Astrocyte (in vitro differentiated cells and primary cell): ENCODE measurements at places on chromosomes 16 and 17. TPM values are rescaled to one million over a fixed set of nuclear protein-coding genes. Genes with fewer than 3 reads are reported as not detected.
A peak's percentile ranks its signal among the peaks of the same experiment; 100 is the strongest.

The HSBP1 gene
- 148 and 179 TPM in 2 replicates for total RNA-seq

The KCNJ18 gene
- not detected in 2 replicates for total RNA-seq

The PLCG2 gene
- 3.1 and 5.3 TPM in 2 replicates for total RNA-seq

The FA2H gene
- 0.14 TPM in 1 of 2 replicates, not detected in the other for total RNA-seq

The KCNJ12 gene
- total RNA-seq: 1.2 and 1.3 TPM in 2 replicates

The ADGRG1 gene
- 13.6 and 13.9 TPM in 2 replicates for total RNA-seq

The FCSK gene
- total RNA-seq: 9.7 and 12.0 TPM in 2 replicates

The LPCAT2 gene
- total RNA-seq: 67.1 and 74.4 TPM in 2 replicates

The CACNA1H gene
- 21.7 and 30.5 TPM in 2 replicates for total RNA-seq

The NACA2 gene
- total RNA-seq: not detected in 2 replicates

- DNase-seq: peak; percentile 47
Observed at GRCh38 chr17:71224824-71225575, 895.8 kb upstream of the SOX9 start.

DNA sequence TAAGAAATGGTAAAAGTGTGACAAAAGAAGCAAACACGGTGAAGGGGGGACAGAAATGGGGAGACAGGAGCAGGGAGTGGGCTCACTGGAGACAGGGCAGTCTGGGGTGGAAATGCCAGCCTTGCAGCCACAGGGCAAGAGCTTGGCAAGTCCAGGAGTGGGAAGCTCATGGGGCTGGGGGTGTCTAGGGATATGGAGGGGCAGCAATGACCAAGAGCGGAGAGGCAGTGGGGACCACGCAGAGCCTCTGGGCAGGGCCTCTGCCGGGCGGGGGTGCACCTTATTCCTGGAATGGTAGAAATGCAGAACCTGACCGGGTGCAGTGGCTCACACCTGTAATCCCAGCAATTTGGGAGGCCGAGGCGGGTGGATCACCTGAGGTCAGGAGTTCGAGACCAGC lies 12.6 kb downstream of the SLC5A10 start:
- no peak for DNase-seq

GRCh38 chr17:78959803-78960202 lies 19.9 kb downstream of the LGALS3BP start:
- no peak for DNase-seq

GRCh38 chr17:5419959-5420653 lies at the start of gene RPAIN:
Gene RPAIN (plus strand): TSS chr17:5420182. CDS start chr17:5420211, 29 bp downstream.
- DNase-seq: no peak

DNA sequence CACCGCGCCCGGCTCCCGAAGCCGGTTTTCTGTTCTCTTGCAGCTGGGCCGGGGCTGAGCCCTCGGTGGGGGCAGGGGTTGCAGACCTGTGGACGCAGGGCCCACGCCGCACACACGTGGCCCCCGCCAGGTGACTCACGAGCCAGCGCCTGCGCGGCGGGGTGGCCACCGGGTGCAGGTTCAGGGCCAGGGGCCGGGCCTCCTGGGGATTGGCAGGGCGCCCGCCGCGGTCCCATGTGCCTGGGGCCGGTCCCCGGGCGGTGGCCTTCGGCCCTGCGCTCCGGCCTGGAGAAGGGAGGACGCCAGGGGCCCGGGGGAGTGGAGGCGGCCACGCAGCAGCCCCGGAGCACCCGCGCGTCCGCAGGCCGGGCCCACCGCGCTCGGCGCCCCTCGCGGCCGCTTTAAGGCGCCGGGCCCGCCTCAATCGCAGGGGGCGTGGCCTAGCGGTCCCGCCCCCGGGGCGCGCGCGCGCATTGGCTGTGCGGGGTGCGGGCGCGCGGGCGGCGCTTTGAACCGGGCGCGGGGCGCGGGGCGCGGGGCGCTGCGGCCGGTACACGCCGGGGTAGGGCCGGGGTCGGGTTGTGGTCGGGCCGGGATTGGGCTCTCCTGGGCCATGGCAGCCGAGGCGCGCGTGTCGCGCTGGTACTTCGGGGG lies at the start of gene SLC25A10:
SLC25A10 (plus strand) TSS at position 471 of the 654 bp plus-strand sequence; CDS start at position 614, 143 bp downstream.
- DNase-seq: peak; percentile 51

- peak; percentile 1 for DNase-seq
Observed at GRCh38 chr16:64278196-64278595, 843.7 kb downstream of the CDH11 start.

DNA sequence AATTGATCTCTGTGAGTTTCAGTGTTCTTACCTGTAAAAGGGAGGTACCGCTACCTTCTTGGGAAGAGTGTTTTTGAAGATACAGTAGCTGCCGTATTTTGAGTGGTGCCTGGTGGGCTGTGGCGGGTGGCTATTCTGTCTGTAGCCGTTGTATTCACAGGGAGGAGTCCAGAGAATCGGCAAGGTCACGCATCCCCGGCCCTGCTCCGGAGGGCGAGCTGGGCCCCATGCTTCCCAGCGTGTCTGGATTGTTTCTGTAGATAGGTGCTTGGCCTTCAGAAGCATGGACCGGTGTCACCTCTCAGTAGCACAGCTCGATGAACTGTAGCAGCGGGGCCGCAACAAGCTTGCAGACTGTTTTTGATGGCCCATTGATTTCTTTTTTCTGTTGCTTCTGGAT lies 295.6 kb downstream of the CPPED1 start:
- no peak for DNase-seq

DNA sequence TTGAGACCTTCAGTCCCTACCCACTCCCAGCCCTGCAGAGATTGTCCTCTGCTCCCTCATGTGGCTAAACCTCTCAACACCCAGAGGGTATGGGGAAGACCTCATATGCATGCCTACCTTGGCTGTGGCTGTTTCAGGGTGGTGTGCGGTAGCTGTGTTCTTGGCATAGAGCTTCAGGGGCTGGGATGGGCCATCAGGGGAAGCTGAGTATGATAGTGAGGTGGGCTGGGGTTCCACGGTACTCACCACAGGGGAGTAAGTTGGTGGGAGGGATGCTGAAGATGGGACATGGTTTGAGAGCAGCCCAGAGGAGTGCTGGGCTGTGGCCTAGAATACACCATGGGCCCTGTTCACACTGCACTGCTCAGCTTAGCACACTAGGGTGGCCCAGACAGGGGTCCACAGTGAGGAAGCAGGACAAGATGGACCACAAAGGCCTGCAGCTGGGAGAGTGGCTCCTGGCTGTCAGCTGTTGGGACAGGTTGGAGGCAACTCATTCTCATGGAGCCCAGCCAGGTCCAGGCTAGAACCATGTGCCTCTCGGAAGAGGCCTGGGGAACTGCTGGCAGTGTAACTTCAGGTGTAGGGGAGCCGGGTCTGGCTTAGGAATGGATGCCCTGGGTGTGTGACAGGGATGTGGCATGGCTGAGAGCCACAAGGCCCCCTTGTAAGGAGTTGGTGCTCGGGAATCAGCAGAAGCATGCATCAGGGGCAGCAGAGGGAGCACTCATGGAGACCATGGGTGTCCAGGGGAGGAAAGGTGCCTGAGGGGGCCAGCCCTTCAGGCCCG lies 3.1 kb downstream of the MFAP4 start:
- no peak for DNase-seq

GRCh38 chr16:66872943-66873684 lies 7.2 kb upstream of the PDP2 start:
- peak; percentile 99 for DNase-seq

DNA sequence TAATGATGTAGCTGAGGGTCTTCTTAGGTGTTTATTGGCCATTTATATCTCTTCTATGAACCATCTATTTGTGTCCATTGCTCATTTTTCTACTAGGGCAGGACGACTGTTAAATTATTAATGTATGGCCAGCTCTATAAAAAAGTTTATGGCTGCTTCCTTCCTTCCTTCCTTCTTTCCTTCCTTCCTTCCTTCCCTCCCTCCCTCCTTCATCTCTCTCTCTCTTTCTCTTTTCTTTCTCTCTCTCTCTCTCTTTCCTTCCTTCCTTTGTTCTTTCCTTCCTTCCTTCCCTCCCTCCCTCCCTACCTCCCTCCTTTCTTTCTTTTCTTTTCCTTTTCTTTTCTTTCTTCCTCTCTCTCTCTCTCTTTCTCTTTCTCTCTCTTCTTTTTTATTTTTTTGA lies 17.2 kb upstream of the NDEL1 start:
- no peak for DNase-seq

- DNase-seq: no peak
Observed at GRCh38 chr17:78790552-78790951, 8.5 kb upstream of the CYTH1 start.

DNA sequence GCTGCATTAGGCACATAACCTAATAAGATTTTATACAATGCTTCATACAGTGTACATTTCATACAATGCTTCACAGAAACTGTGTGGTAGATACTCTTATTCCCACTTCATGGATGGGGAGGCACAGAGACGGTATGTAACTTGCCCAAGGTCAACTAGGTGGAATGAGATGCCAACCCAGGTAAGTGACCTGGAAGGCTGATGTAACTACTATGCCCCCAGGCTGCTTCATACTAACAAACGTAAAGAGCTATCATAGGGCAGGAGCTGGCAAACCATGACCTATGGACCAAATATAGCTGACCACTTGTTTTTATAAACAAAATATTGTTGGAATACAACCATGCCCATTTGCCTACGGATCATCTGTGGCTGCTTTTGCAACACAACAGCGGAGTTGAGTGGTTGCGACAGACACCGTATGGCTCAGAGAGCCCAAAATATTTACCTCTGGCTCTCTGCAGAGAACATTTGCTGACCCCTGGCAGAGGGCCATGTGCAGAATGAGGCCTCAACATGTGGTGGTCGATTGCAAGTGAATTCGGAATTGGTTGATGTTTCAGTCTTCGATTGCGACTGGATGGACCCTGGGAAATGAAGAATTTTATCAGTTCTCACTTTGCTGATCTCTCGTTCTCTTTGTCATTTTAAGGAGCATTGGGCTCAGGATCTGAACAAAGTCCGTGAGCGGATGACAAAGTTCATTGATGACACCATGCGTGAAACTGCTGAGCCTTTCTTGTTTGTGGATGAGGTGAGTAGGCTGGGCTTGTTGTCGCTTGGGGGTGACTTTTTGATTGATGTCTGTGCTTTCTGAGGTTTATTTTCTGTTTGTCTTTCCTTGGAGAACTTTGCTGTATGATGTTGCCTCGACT lies 109.7 kb downstream of the PLCG2 start:
- no peak for DNase-seq

DNA sequence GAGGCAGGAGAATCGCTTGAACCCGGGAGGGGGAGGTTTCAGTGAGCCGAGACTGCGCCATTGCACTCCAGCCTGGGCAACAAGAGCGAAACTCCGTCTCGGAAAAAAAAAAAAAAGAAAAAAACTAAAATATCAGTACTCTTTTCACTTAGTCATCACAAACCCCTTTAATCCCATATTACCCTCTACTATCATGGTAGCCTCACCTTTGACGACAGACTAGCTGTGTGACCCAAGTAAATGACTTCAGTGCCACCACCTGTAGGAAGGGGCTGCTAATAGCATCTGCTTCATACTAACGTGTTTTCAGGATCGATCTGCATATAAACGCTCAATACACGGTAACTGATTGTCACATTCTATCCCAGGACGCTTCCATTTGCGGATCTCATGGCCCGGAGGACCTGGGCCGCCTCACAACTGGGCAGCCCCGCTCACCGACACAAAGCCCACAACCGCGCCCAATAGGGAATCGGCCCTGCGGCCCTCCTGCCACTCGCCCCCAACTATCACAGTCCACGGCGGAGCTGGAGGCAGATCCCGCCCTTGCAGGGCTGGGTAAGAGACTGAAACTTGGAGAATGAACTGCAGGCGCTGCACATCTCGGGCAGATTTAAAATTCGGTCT lies 1.1 kb upstream of the ZNF263 start:
- DNase-seq: peak; percentile 73
